Left hindlimb (tissue), 1 donor: ENCODE measurements at places on chromosomes 1 and 21.

GRCh38 chr1:208759255-208759654 lies 515.1 kb upstream of the PLXNA2 start:
- DNase-seq: no peak

DNA sequence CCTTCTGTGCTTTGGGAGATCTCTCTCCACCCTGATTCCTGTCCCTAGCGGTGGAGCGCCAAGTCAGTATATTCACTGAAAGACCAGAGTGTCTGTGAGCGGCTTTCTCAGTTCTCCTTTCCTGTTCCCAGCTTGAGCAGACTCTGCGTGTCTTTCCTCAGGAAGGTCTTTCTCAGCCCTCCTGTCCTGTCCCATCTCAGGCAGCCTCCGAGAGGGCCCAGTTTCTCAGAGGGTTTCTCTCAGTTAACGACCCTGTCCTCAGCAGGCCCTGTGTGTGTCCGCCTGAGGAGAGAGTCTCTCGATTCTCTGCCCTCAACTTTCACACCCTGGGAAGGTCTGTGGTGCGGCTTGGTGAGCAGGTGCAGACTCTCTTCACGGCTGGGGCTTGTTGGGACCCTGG lies 34.0 kb upstream of the CHIT1 start:
- DNase-seq: no peak

DNA sequence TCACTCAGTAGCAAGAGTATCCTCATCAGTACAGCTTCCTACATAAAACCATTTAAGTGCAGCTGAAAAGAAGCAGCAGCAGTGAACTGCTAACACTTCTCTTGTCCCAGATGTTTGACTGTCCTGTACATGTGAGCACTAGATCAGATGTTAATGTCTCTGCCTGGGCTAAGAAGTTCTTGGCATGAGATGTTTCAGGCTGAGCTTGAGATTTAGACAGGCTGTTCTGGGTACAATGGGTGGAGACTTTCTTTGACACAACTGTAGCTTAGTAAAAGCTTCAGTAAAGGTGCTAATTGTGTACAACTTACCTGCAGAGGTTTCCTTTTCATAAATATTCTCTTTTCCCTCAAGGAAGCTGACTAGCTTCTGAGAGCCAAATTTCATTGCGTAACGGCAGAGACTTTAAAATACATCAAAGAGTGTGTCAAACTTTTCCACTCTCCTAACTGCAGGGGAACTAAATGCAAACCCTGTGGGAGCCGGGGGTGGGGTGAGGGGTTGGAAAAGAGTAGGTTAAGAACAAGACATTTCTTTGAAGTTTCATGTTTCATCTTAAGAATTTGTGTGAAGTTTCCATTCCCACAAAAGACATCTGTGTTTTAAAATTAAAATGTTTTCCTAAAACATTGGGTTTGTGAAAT lies 82.1 kb upstream of the CCDC190 start:
- DNase-seq: peak; percentile 44

DNA sequence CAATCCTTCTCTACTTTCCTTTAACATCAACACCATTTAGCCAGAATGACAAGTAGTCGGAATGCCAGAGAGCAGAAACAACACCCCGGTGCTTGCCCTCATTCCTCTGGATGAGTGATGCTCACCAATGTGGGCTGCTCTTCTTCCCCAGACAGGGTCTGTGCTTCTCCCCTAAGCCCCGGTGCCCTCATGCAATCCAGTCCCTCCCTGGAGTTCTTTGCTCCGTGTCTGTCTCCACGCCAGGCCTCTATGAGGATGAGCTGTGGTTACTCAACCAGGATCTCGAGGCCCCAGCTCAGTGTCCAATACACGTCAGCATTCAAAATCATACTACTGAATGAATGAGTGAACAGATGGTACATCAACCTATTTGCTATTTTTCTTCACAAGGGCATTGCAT lies 29.7 kb upstream of the PDE9A start:
- no peak for DNase-seq

DNA sequence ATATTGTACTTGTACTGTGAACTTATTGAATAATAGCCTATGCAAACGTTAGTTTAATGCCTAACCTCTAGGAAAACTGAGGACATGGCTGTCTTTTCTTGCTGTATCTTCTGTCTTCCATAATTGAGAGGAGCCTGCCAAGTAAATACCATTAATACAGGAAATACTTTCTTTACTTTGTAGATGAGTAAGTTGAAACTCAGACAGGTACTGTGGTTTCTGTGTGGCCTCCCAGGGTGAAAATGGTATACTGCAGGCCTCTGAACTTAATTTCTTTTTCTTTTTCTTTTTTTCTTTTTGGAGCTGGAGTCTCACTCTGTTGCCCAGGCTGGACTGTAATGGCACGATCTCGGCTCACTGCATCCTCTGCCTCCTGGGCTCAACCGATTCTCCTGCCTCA lies 208.8 kb upstream of the ADGRL4 start:
- no peak for DNase-seq

GRCh38 chr21:16117851-16118590 lies 388.2 kb downstream of the USP25 start:
- no peak for DNase-seq

- DNase-seq: no peak
Measured at GRCh38 chr1:24189528-24189927, 2.4 kb upstream of the IFNLR1 start.

DNA sequence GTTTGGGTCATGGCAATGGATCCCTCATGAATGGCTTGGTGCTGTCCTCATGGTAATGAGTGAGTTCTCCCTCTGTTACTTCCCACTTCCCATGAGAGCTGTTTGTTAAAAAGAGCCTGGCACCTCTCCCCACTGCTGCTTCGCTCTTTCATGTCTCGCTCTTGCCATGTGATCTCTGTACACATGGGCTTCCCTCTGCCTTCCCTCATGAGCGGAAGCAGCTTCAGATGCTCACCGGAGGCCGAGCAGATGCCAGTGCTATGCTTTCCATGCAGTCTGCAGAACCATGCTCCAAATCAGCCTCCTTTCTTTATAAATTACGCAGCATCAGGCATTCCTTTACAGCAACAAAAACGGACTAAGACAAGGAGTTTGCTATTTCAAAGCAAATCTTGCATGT lies 14.9 kb upstream of the GNPAT start:
- no peak for DNase-seq

DNA sequence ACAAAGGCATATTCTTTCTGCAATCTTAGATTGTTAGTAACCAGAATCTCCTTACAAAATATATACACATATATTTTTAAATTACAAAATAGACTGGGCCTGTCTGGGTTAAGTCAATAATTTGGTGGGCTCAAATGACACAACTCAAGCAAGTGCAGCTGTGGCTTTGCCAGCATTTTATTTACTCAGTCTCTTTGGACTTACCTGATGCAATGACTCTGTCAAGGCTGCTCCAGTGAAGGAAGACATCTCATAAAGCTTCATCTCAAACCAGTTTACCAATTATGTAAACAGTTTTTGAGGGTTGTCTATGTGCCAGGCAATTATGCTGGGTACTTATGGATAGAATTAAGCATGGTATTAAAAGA lies 22.8 kb upstream of the ABCA4 start:
- no peak for DNase-seq

DNA sequence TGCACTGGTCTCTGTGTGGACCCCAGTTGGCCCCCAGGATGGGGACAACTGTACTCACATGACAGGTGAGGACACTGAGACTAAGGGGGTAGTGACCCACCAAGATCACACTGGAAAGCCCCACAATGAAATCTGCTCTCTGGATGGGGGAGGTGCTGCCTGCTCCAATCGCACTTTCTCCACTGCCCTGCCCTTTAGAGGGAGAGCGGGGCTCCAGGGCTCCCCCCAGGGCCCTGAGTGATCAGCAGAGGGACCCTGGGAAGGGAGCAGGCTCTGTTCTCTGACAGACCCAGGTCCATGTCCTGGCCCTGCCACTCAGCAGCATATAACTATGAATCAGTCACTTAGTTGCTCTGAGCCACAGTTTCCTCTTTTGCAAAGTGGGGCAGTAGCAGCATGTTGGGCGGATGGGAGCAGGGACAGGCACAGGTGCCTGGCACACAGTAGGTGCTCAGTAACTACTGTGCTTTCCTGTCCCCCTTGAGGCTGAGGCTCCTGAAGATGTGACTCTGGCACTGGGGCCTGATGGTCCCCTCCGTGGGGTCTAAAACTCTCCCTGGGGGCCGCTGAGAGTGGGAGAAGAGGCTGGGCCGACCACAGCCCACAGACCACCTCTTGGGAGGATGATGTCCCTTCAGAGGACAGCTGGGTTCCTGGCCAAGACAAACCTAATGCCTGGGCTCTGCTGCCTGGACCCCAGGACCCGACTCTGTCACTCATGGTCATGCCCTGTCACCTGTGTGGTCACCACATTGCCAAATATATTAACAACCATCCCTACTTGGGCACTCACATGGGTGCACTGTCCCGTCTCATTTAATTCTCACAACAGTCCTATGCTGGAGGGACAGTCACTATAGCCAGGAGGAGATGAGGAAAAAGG lies 222.7 kb downstream of the PTPRU start:
- DNase-seq: no peak
